ENCODE measurements at places on chromosomes 2 and 18. TPM values are rescaled to one million over a fixed set of nuclear protein-coding genes. Genes with fewer than 3 reads are reported as not detected.

DNA sequence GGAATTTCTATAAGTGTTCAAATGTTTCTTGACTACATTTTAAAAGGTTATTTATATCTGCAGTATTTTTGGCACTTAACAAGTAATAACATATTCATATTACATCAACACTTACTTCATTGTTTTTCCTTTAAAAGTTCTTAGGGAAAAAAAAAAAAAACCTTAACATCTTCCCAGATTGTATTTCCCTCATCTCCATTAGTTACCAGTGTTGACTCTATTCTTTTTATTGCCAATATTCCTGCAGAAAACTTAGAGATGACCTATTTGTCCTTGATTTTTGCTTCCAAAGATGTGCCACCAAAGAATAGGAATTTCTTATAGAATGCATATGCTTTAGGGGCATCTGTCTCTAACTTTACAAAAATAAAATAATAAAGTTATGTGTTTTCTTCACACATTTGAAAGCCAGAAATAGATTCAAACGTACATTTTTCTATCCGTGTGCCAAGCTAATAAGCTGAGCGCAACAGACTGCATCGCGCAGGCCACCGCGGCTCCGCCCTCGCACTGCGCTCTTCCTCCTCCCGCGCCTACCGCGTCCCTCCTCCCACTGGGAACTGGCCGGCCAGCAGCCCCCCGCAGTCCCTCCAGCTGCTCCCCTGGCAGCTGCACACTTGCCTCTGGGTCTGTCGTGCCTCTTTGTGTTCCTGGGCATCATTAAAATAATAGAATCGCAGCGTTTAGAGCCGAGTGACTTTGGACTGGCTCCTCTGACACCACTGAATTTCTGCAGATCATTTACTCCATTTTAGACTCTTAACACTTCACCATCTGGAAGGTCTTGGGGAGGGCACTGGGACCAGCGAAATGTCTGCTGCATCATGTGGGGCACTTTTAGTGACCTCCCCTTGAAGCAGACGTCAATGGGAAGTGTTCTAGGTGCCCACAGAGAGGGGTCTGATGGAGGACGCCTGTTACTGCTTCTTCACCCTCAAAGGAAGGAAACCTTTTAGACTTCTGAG, 21.2 kb upstream of the NAB1 start:
- DNase-seq = no peak

GRCh38 chr2:85769983-85770362, 16.2 kb downstream of the ATOH8 start:
- no peak for DNase-seq

DNA sequence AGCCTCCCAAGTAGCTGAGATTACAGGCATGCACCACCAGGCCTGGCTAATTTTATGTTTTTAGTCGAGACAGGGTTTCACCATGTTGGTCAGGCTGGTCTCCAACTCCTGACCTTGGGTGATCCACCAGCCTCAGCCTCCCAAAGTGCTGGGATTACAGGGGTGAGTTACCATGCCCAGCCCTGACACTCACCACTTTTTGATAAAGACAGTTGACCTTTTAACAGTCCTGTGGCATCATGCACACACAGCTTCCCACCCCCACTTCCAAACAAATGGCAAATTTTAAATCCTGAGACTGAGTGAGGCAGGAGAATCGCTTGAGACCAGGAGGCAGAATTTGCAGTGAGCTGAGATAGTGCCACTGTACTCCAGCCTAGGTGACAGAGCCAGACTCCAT, 6.2 kb upstream of the DNAJB2 start:
- DNase-seq = no peak

DNA sequence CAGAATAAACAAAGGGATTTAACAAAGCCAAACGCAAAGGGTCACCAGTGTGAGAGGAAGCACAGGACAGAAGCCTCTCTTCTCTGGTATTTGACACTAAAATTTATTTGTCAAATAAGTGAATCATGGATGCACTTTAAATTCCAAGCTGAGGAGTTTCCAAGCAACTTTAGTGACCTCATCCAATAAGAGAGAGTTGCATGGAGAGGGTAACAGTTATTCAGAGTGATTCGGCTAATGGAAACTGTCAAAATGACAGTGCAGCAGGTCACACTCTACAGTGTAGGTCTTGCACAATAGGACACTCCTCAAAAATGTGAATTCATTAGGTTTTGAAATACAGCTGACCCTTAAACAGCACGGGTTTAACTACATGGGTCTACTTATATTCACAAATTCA, 103.9 kb upstream of the ACVR1C start:
- no peak for DNase-seq

- no peak for DNase-seq
These were observed 41.2 kb downstream of the SLC9A2 start for GRCh38 chr2:102660574-102660973.

DNA sequence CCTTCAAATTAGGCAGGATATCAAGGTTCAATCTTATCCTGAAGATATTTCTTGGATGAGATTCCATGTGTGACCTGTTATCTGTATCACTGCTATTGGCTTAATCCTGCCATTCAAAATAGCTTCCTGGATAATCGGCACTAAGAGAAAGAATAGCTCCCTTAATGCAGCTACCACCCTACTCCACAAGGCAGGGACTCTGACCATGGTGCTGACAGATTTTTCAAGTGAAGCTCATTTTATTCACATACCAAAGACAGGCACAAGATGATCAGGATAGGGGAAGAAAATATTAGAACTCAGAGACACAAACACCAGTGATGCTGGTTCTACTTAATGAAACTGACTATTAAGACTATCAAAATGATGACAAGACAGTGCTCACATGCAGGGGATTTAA, 74.9 kb downstream of the ORC4 start:
- no peak for DNase-seq

KCNG2 gene
- total RNA-seq = not detected

DNA sequence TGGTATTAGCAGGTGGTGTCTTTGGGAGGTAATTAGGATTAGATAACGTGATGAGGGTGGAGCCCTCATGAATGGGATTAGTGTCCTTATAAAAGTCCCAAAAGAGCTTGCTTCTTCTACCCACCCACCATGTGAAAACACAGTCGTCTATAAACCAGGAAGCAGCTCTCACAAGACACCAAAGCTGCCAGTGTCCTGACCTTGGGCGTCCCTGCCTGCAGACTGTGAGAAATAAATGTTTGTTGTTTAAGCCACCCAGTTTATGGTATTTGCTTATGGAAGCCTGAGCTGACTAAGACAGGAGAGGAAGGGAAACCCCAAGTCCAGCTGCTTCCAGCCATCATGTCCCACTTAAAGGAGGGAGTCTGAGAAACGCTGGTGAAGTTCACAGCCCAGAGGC, 13.6 kb downstream of the ADI1 start:
- DNase-seq = no peak

DNA sequence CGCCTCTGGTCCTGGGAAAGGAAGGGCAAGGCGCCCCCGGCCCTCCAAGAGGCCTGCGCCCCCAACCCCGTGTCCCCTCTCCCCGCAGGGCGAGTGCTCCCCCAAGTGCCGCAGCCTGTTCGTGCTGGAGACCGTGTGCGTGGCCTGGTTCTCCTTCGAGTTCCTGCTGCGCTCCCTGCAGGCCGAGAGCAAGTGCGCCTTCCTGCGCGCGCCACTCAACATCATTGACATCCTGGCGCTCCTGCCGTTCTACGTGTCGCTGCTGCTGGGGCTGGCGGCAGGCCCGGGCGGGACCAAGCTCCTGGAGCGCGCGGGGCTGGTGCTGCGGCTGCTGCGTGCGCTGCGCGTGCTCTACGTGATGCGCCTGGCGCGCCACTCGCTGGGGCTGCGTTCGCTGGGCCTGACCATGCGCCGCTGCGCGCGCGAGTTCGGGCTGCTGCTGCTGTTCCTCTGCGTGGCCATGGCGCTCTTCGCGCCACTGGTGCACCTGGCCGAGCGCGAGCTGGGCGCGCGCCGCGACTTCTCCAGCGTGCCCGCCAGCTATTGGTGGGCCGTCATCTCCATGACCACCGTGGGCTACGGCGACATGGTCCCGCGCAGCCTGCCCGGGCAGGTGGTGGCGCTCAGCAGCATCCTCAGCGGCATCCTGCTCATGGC, 52.4 kb downstream of the SLC66A2 start:
- DNase-seq = no peak

- DNase-seq = no peak
These were observed 122.8 kb downstream of the NRP2 start for GRCh38 chr2:205805136-205805535.

- no peak for DNase-seq
These were observed 161.6 kb upstream of the CCDC68 start for GRCh38 chr18:55120896-55121295.

TGFBRAP1 gene
- total RNA-seq = 46.0 TPM

- no peak for DNase-seq
These were observed 5.9 kb upstream of the RNF152 start for GRCh38 chr18:61898640-61899101.

GRCh38 chr18:23484561-23485182, 18.6 kb upstream of the RMC1 start:
- no peak for DNase-seq

GRCh38 chr2:226115102-226115831, 684.4 kb downstream of the IRS1 start:
- no peak for DNase-seq

DNA sequence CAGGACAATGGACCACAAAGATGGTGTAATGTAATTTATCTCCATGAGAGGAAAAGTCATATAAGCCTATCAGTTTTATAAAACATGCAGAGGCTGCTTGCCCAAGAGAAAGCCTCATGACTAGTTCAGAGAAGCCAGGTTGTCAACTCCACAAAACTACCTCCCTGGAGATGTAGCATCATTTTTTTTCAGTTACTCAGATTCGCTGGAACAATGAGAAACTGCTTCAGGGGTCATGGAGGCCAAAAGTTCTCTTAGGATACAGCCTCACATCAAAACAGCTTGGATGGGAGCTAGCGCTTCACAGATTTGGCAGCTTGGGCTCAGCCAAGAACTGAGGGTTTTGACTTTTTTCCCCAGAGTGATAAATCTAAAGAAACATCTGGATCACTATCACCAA, 263.5 kb downstream of the INSIG2 start:
- DNase-seq = no peak

SH3RF3 gene
- 7.4 TPM for total RNA-seq

ZC3H8 gene
- total RNA-seq = 5.3 TPM

DNA sequence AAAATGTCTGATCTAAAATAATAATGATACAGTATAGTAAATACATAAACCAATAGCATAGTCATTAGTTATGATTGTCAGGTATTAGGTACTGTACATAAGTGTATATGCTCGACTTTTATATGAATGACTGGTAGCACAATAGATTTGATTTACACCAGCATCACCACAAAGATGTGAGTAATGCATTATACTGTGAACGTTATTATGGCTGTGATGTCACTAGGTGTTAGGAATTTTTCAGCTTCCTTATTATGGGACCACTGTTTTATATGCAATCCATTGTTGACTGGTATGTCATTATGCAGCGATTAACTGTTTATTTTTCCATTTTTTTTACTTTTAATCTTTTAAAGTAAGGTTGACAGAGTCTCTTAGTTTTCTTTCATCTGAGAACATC, 23.7 kb downstream of the ATP9B start:
- no peak for DNase-seq

DNA sequence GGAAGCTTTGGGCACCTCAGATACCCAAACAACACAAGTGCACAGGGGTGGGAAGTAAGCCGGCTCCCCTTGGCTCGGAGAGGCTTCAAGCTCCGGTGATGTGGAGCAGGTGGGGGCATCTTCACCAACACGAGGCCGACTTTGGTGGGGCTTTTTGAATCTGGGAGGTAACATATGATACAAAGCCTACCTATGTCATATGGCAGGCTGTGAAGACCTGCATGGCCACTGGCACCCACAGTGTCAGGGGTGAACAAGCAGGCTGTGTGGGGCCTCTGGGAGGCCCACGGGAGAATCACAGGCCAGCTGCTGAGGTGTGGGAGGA, 109.0 kb downstream of the EIPR1 start:
- DNase-seq = no peak

DNA sequence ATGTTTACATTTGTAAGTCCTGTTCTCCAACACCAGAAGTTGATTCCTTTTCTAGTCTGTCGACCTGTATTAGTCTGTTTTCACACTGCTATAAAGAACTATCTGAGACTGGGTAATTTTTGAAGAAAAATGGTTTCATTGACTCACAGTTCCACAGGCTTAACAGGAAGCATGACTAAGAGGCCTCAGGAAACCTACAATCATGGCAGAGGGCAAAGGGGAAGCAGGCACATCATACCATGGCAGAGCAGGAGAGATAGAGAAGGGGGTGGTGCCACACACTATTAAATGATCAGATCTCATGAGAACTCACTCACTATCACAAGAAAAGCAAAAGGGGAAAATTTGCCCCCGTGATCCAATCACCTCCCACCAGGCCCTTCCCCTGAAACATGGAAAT, 112.8 kb upstream of the MAP3K20 start:
- DNase-seq = peak; percentile 82

- DNase-seq = peak; percentile 10
These were observed 85.6 kb upstream of the ETAA1 start for GRCh38 chr2:67311536-67311935.

- no peak for DNase-seq
These were observed 120.4 kb downstream of the LIPG start for GRCh38 chr18:49682173-49682802.

IL37 gene
- total RNA-seq = not detected

- no peak for DNase-seq
These were observed 1.8 kb downstream of the SLC23A3 start for GRCh38 chr2:219167997-219168396.

GRCh38 chr2:226063704-226064440, 664.4 kb downstream of the NYAP2 start:
- no peak for DNase-seq

GRCh38 chr2:224221455-224221913, 180.4 kb downstream of the FAM124B start:
- DNase-seq = peak; percentile 95

DNA sequence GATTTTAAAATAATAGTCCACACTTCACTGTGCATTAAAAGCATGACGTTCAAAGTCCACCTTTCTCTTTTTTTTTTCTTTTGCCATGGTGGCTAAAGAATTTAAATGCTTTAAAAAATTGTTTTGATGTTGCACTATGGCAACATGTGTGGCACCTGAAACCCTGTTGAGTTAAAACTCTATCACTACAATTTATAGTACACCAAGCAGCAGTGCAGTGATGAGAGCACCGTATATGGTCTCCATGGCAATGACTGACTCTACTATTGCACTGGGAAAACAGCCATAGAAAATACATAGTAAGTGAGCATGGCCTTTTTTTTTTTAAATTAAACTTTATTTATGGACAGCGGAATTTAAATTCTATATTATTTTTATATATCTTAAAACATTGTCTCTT, 298.8 kb downstream of the FIGN start:
- no peak for DNase-seq

EGR4 gene
- total RNA-seq = not detected

TMEM247 gene
- total RNA-seq = not detected

PDE1A gene
- 0.28 TPM for total RNA-seq

DNA sequence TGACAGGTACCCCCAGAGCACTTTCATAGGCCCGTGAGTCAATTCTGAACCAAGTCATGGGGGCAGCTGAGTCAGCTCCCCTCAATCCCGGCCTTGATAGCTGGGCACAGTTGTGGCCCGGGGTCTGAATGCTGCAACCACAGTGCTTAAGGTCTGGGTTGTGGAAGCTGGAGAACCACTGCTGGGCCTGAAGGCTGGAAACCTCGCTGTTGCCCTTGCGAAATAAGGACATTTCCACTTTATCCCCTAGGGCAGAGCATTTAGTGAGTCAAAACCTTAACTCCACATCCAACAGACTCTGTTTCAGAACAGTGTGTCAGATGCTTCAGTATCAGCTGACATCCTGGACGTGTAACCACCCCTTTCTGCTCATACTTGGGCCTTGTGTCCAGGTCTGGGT, 58.6 kb downstream of the SP110 start:
- DNase-seq = no peak

Measured in pulmonary artery endothelial cell (primary cell).